ENCODE measurements at places on chromosomes 2 and 18.
A peak's percentile ranks its signal among the peaks of the same experiment; 100 is the strongest.

DNA sequence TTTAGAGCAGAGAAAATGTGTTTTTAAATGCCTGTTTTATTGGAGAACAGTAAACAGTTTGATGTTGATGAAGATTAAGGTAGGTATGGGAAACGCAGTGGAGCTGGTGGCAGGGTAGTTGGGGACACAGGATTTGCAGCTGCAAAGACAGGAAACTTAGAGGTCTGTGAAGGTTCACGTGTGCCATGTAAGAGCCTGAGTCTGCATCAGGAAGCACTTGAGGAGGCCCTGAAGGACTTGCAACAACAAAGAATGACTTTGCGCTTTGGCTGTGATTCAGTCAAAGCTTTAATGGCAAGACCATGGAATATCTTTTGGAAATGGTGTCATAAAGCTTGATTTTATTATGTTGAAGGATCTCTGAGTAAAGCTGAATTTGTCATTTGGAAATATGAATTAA, 347.6 kb upstream of the KCNJ3 start:
- DNase-seq: no peak

GRCh38 chr2:129879614-129880180, 99.8 kb upstream of the RAB6C start:
- no peak for DNase-seq

DNA sequence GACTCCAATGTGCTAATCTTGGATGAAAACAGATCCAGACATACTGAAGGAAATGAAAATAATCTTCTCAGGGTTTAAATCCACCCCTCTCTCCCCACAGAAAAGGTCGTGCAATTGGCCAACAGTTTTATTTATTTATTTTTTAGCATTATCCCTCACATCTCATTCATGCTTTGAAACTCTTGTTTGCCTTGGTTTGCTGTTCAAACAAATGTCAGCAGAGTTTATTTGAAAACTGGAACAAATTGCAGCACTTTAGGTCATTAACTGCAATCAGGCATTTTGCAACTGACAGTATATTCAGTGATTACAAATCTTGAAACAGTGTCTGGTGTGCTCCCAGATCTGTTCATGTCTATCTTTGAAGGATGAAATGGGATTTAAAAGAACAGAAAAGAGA, 220.6 kb downstream of the SLC4A10 start:
- peak; percentile 3 for DNase-seq

DNA sequence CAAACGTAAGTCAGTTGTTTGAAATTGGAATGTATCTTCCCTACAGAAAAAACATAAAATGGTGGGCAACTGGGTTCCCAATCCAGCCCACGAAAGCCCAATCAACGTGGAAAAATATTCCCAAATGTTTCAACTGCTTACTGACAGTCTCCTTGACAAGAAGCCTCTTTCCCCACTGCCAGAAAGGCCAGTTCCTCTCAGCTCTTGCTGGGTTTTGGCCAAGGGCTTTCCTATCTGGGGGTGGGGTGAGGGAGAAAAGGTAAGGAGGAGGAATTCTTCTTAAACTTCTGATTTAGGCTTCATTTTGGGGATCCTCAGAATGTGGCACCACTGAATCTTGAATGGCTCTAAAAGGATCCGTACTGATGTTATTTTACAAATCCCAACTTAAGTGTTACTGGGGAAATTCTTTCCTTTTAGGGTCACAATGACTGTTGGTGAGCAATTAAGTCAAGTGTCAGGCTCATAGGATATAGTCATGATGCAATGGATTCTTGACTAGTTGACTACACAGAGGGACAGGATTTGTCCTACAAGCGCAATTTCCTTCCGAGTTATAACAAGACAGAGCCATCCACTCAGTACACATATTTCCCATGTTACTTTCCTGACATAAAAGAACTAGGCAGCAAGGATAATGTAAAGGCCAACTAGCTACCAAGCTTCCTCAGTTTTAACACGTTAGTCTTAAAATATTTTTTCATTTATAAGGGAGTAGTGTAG, 73.6 kb downstream of the SPRED2 start:
- DNase-seq: no peak

- no peak for DNase-seq
These were observed 524.8 kb downstream of the ZNF516 start for GRCh38 chr18:75970212-75970611.

DNA sequence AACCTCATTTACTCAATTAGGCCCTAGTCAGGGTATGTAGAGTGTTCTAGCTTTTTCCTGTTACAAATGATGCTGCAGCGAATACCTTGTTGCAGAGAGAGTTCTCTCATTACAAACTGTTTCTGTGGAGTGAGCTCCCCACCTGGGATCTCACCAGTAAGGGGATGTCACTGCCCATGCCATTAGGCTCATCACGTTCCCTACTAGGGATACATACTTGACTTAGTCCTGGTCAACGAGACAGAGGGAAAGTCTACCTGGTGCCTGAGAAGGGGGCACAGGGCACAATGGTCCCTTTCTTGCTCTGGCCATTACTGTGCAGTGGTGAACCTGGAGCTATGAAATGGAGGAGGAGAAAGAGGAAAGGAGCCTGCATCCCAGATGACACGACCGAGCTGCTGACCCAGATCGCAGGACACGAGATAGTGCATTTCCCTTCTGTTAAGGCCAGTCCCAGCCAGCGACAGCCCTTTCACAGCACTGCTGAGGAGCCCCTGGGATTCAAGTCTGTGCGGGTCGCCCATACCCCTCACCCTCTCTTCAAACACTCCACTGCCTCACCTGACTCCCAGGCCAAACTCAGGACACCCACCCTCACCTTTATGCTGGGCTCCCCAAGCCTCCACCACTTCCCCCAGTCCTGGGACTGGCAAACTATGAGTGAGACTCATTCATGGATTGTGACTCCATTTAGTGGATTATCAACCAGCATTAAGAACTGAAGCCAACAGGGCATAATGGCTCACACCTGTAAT, 16.0 kb downstream of the MALL start:
- DNase-seq: no peak

- DNase-seq: no peak
These were observed 4.1 kb downstream of the TRIB2 start for GRCh38 chr2:12720754-12721378.

DNA sequence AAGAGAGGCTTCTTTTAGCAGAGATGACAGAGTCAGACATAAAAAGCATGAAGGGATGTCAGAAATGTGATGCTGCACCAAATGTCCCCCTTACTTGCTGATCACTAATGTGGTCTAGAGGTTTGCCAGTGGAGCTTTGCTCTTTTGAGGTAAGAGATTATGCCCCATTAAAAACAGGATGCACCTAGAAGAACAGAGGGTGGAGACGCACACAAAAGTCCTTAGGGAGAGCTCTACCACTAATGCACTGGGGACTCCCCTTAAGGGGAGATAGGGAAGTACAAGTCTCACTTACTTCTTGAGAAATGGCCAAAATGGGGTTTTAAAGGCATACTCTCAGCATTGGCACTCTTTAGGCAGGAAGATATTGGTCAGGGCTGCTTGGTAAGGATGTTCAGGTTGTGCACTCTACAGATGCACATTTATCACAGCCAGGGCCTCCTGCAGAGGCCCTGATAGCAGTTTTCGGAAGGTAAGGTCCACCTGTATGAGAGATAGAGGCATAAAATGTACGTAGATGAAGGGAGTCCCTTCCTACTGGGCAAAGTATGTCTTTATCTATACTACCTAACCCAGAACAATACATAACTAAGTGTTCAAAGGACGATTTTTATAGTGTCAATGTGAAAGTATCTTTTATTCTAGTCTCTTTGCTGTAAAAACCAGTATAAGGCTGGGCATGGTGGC, 17.0 kb upstream of the SCYGR1 start:
- no peak for DNase-seq

GRCh38 chr2:150126839-150127238, 360.6 kb downstream of the RND3 start:
- no peak for DNase-seq

DNA sequence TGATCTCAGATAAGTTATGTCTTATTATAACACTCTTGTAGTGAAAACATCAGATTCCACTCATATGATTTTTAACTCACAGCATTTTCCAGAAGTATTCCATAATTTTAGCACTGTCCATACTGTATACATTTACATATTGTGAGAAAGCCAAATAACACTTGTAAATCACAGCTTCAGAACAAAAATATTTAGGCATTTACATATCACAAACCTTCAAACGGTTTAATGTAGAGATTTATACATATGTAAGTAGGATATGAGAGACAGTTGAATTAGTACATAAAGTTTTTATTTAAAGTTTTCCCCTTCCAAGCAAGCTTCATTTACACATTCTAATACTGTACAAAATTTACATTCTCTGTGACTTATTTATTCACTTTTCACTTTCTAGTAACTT, 100.4 kb downstream of the KLHL14 start:
- no peak for DNase-seq

GRCh38 chr2:144670080-144670479, 150.2 kb upstream of the ZEB2 start:
- no peak for DNase-seq

GRCh38 chr2:226699321-226699720, 100.3 kb downstream of the IRS1 start:
- DNase-seq: no peak

- no peak for DNase-seq
These were observed 50.5 kb downstream of the MTA3 start for GRCh38 chr2:42618972-42619371.

- no peak for DNase-seq
These were observed 359.5 kb downstream of the RND3 start for GRCh38 chr2:150127995-150128394.

- DNase-seq: peak; percentile 65
These were observed 291.2 kb upstream of the DDX18 start for GRCh38 chr2:117523267-117523666.

DNA sequence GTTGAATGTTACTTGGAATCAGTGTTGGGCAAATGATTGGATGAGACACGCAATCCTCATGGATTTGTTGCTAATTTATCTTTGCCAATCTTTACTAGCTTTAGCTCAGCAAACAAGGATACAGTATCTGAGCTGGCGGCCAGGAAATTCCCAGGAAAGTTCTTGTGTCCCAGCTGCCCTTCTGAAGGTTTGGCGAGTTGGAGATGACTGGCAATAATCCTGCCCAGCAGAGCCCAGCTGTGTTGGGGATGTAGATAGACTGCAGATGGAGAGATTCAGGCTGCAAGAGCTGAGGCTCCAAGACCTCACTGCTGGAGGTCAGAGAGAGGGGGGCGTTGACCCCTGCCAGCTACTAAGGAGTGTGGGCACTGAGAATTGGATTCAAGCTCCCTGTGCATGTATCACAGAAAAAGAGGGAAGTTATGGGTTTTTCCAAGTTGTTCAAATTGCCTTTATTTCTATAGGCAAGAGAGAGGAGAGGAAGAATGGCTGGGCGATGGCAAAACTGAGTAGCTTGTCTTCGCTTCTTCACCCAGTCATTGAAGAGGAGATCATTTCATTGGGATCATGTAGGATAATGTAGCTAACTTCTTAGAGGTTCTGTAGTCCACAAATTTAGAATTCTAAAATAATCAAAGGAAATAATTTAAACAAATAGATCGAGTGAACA, 506.8 kb upstream of the LRATD1 start:
- DNase-seq: no peak

- DNase-seq: no peak
These were observed 132.5 kb downstream of the NCOA1 start for GRCh38 chr2:24623535-24623934.

DNA sequence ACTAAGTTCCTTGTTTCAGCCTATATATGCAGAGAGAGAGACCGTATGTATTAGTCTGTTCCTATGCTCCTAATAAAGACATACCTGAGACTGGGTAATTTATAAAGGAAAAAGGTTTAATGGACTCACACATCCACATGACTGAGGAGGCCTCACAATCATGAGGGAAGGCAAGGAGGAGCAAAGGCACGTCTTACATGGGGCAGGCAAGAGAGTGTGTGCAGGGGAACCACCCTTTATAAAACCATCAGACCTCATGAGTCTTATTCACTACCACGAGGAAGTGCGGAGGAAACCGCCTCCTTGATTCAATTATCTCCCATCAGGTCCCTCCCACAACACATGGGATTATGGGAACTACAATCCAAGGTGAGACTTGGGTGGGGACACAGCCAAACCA, 73.8 kb downstream of the TMEM18 start:
- no peak for DNase-seq

DNA sequence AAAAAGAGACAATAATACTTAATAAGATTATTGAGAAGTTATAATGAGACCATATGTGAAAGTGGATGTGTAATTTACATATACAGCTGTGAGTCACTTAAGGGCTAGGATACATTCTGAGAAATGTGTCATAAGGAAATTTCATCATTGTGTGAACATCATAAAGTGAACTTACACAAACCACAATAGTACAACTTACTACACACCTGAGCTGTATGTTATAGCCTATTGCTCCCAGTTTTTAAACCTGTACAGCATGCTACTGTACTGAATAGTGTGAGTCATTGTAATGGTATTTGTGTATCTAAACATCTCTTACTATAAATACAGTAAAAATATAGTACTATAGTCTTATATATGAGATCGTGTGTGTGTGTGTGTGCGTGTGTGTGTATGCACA, 1420.3 kb upstream of the PIK3C3 start:
- DNase-seq: no peak

GRCh38 chr2:177338177-177338721, 54.3 kb upstream of the AGPS start:
- DNase-seq: peak; percentile 73

GRCh38 chr18:48794251-48794970, 156.4 kb downstream of the SMAD7 start:
- no peak for DNase-seq

DNA sequence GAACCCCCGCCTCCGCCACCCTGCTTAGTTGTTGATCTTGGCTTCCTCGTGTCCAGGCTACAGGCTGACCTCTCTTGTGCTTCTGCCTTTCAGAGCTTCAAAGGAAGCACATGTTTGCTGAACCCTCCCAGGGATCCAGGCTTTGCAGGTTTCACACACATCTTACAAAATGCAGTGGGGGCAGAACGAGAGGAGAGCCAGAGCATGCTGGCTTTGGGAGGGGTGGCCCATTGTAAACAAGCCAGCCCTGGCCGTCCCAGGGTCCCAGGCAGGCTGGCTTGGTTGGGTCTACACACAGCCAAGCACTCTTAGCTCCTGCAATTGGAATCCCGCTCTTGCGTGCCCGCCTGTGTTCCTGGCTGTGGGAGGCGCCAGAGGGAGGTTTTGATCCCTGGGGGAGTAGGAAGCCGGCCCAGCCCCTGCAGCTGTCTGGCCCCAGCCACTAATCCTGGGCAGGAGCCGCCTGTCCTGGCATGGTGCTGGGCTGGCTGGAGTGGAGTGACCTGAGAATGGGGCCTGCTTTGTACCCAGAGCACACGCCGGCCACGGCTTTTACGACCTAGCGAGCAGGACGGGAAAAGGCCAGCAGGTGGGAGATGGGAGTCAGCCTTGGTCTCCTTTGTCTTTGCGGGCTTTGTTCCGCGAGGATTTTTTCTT, 53.9 kb downstream of the SH3BP4 start:
- DNase-seq: no peak
